Endothelial cell (in vitro differentiated cells): ENCODE measurements at places on chromosomes 11 and 22. TPM values are rescaled to one million over a fixed set of nuclear protein-coding genes. Genes with fewer than 3 reads are reported as not detected.
A peak's percentile ranks its signal among the peaks of the same experiment; 100 is the strongest.

- no peak for DNase-seq
Observed at GRCh38 chr11:119470317-119471291, 47.6 kb upstream of the THY1 start.

DNA sequence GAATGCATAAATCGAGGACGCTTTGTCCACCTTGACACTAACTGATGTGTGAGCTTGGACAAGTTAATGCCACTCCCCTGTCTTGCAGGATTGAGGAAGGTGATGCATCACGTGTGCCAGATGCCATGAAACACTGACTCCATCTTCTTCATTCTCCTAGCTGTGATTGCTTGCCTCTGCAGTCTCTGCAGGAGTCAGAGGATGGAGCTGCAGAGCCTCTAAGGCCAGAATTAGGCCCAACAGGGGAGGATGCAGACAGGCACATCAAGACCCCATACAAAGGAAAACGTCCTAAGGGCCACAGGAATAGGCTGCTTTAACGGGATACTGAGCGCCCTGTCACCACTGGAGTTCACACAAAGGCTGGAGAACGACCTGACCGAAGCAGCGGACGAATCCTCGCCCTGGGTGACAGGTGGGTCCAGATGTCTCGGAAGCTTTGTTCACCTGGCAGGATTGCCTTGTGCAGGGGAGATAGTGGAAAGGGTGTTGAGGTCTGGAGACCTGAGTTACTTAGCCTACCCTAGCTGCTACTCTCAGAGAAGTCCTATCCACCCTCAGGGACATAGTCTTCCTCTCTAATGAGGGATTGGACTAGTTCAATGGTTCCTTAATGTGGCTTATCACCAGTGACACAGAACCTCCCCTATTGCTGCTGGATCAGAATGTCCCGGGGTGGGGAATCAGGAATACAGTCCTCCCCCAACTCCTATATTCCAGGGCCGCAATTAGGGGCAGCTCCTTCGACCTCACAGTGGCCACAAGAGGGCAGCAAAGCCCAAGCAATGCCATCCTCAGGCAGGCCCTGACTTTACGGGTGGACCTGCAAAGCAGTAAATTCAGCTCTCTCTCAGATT lies 32.4 kb downstream of the DBX1 start:
- peak; percentile 91 for DNase-seq

GRCh38 chr11:23236826-23237555 lies 376.7 kb upstream of the CCDC179 start:
- DNase-seq: no peak

- no peak for DNase-seq
Observed at GRCh38 chr11:32103941-32104340, 13.1 kb downstream of the RCN1 start.

The MCAM gene
- total RNA-seq: 78.3 TPM

DNA sequence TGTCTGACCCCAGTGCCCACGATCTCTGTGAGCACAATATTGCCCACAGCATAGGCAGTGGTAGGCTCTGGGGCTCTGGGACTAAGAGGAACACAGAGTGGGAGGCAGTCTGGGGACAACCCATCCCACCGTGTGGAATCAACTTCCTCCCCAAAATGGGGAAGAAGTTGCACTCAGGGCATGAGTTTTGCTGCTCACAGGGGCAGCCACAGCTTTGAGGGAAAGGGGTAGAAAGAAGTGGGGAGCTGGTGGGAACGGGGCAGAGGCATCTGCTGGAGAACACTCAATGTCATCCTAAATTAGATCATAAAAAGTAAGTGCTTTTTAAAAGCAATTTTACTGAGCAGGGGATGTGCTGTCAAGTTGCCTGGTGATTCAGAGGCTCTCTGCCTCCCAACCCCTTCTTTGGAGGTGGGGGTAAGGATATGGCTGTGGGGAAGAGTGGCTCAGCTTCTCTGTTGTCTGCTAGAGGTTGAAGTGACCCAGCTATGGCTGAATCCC lies 233.8 kb upstream of the NCAM1 start:
- DNase-seq: no peak

The CELSR1 gene
- total RNA-seq: 7.7 TPM

DNA sequence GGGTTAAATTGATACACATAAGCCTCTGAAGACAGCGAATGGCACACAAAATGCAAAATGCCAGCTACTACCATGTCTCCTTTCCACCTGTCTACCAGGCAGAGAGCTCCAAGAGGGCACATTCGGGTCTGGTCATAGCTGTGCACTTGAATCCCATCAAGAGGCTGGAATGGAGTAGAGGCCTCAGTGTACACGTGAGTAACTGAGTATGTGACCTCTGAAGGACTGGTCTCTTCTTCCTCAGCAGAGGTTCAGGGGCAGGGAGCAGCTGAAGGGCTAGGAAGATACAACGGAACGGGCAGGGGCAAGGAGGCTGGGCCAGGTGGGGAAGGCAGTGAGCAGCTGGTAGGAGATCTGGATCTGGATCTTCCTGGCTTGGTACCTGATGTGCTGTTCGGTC lies 56.3 kb upstream of the PHOX2A start:
- DNase-seq: no peak

The OMP gene
- not detected for total RNA-seq

DNA sequence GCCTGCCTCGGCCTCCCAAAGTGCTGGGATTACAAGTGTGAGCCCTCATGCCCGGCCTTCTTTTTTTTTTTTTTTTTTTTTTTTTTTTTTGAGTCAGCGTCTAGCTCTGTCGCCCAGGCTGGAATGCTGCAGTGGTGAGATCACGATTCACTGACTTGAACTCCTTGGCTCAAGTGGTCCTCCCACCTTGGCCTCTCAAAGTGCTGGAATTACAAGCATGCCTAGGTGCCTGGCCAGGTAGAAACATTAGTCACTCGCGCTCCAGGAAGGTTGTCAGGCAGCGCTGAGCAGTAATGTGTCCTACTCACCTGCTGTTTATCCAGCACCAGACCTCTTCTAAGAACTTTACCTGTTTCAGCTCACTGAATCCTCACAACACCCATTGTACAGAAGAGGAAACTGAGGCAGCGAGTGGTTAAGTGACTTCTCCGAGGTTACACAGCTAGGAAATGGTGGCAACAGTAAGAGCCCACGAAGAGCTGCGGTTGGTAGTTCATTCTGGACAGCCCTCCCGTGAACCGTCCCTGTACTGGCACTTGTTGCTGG lies 496 bp upstream of the CST6 start:
- DNase-seq: no peak

The ASCL2 gene
- not detected for total RNA-seq

DNA sequence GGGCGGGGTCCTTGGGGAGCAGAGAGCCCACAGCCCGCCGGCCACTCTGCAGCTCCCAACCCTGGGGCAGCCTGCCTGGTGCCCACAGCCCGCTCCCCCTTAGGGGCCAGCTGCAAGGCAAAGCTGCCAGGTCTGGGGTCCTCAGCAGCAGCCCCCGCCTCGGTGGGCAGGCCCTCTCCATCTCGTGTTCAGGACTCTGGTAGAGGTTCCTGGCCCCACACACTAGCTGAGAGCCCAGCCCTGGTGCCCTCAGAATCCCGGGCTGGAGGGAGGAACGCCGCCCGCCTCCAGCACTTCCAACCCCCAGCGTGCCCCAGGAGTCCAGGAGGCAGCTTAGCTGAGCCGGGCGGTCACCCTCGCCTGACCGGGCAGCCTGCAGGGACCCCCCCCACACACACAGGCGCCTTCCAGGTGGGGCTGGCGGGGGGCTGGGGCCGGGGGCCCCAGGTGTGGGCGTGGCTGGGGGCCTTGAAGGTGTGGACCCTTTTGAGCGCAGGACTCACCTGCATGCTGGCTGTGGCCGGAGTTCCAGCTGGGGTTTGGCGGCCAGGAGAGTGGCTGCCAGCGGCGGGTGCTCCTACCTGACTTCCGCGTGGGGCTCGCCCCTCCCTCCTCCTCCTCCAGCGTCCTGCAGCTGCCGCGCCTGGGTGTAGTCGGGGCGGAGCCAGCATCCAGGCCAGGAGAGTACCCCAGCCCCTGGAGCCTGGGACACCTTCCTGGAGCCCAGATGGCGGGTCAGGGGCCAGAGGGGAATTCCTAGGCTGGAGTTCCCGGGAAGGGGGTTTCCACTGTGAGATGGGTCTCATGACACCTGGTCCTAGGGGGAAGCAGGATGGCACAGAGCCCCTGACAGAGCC lies at the start of gene ANO9:
ANO9 (minus strand) TSS at position 594 of the 857 bp plus-strand sequence; CDS start at position 509, 85 bp downstream.
- DNase-seq: no peak

- DNase-seq: no peak
Observed at GRCh38 chr11:61763930-61764605, 11.6 kb downstream of the MYRF start.

The RFPL2 gene
- total RNA-seq: 11.8 TPM

The EMID1 gene
- 25.5 TPM for total RNA-seq

The MYEOV gene
- total RNA-seq: not detected

- DNase-seq: no peak
Observed at GRCh38 chr11:120227228-120227852, 12.6 kb upstream of the POU2F3 start.

The APOA4 gene
- not detected for total RNA-seq

The TPBGL gene
- 7.0 TPM for total RNA-seq

- peak; percentile 34 for DNase-seq
Observed at GRCh38 chr22:43852573-43853327, 9.6 kb downstream of the SULT4A1 start.

DNA sequence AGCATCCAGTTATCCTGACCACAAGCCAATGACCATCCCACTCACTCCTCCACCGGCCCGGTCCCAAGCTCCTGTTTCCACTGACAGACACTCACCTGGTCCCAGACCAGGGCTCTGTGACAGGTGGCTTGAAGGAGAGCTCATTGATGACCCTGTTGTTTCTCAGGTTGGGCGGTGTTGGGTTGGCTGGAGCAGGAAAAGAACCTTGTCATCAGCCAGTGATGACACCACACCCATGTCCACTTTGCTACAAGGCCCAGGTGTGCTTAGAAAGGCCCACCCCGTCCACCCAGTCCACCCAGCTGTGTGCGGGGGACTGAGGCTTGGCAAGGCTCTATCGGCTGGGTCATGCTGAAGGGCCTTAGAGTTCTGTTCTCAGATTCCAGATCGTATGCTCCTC lies 42.9 kb downstream of the GAB4 start:
- no peak for DNase-seq

The OR51B5 gene
- 0.82 TPM for total RNA-seq

The TCN2 gene
- 59.5 TPM for total RNA-seq

GRCh38 chr11:109956124-109956793 lies 136.9 kb upstream of the ZC3H12C start:
- DNase-seq: no peak

- DNase-seq: peak; percentile 0
Observed at GRCh38 chr22:20312396-20313191, 7.3 kb downstream of the DGCR6L start.

DNA sequence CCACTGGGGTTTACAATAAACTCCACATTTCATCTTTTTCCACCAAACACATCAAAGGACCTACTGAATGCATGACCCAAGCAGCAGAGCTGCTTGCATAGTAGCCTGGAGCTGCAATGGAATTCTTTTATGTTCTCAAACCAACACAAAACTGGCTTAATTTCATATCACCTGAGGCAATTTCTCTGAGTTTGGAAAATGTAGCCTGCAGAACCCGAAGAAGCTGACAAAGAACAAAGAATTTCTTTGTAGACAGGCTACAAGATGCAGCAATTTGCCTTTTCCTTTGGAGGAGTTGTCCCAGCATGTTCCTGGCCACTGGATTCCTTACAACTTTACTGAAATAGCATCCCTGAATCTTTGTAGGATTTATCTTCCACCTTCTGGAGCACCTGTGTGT lies 5.5 kb upstream of the TECTA start:
- no peak for DNase-seq

- DNase-seq: no peak
Observed at GRCh38 chr11:60336767-60337391, 9.8 kb downstream of the MS4A6E start.
